Activated CD4-positive, alpha-beta T cell treated with anti-CD3 and anti-CD28 coated beads for 48 hours (primary cell): ENCODE measurements at places on chromosomes 6 and 20.

GRCh38 chr6:27275025-27275956 is 27.8 kb downstream of the PRSS16 start:
- peak; percentile 60 for DNase-seq

GRCh38 chr20:46545077-46545826 is 5.2 kb downstream of the OCSTAMP start:
- DNase-seq: peak; percentile 67

DNA sequence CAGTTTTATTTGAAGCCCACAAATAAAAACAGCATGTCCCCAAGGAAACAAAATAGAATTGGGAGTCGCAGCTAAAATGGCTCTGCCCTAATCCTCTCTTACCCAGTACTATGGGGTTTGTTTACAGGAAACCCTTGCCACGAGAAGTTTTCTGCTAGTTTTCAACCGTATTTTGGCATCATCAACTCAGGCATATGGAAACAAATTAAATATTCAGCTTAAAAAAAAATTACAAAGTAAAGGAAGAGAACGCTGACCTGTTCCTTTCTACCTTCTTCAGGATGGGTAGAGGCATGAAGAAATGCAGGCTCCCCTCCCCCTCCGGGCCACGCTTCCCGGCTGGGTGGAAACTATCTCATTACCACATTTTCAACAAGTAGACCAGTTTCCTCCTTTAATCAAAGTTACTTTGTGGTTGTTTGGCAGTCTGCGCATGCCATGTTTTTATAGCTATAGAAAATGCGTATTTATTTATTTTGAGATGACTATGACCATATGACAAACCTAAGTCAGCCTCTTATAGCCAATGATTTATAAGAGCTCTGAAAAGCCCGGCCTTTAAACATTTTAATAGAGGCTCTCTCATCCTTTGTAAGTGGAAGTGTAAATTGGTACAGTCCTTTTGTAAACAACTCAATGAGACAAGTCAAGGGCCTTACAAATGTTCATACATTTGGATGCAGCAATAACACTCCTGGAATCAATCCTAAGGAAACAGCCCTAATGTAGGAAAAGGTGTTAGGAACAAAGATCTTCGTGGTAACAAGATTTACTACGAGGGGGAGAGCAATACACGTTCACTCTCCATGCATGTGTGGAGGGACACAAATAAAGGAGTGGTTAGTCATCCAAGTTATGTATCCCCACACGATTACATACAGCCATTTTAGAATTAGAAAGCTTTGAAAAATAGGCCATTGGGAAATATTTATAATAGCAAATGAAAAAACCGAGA is 16.1 kb upstream of the ZNF217 start:
- DNase-seq: peak; percentile 86

DNA sequence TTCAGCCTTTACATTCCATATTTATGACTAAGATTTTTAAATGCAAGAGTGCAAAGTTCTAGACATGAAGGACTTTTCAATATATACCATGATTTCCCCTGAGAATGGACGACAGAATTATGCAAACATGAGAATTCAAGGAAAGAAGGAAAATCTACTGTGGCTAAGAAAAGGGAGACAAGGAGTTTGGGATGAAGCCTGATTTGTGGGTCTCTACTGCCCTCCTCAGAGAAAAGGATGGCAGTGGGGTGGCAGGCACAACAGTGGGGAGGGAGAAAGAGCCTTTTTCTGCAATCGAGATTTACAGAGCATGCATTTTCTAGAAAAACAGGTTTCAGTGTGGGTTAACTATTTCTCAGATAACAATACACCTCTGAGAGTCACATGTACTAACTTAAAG is 466.9 kb upstream of the NRSN1 start:
- no peak for DNase-seq

GRCh38 chr6:34223956-34224940 is 12.4 kb upstream of the HMGA1 start:
- DNase-seq: peak; percentile 95

- no peak for DNase-seq
These were observed 90.8 kb upstream of the ELOVL5 start for GRCh38 chr6:53439556-53439955.

- DNase-seq: no peak
These were observed 368.5 kb downstream of the ZFAND3 start for GRCh38 chr6:38187811-38188590.

DNA sequence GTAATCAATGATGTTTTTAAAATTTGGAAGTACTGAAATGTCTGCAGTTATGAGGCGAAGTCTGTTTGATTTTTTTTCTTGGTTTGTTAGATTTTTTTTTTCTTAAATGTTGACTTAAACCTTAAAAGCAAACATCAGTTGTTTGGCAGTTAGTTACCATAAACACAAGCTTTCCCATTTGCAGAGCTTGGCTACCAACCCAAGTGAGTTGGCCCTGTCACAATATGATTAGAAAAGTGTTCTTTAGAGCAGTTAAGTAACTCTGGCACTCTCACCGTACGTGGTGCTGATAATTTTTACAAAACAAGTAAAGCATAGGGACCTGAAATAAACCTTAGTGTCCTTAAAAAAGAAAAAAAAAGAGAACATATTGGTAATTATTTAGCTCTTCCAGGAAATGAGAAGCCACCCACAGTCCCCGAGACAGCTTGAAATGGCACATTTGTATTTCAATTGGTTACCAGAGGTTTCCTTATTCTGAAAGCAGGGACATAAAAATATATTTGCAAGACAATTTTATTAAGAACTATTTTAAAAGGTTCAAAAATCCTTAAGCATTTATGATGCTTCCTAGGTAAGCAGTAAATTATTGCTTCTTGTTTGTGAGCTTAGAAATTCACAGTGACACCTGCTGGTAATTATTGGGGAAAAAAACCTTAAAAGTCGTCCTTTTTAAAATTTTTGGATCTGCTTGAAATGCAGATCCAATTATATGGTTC is 3.9 kb downstream of the HEY2 start:
- no peak for DNase-seq

- DNase-seq: no peak
These were observed 102.3 kb downstream of the IYD start for GRCh38 chr6:150470960-150471665.

DNA sequence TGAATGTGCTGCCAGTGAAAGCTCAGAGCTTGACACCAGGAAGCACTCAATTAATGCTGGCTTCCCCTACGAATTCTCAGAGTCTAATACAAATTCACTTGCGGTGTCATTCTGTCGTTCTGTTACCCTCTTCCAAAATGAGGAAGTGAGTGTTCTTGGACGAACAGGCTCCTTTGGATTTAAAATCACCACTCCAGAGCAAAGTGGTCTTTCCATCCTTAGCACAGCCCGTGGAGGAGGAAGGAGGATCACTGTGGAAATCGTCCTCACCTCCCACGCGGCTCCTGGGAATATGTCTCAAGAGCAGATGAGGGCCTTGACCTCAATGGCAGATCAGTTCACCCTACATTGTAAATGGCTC is 41.7 kb downstream of the RIOK1 start:
- DNase-seq: no peak

DNA sequence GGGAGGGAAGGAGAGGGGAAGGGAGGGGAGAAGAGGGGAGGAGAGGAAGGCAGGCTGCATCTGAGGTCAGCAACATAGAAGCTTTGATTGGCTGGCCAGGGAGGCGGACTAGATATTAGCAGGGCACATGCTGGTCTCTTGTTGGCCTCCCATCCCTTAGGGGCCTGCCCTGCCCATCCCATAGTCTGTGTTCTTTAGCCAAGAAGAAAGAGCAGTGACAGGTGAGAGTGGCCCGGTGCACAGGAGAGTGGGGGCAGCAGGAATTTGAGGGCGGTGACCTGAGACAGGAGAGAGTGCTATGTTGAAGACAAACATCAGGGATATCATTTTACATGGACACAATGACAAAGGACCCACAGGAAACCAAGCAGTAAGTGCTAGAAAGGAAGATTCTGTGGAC is 413.5 kb downstream of the SYNE1 start:
- no peak for DNase-seq

DNA sequence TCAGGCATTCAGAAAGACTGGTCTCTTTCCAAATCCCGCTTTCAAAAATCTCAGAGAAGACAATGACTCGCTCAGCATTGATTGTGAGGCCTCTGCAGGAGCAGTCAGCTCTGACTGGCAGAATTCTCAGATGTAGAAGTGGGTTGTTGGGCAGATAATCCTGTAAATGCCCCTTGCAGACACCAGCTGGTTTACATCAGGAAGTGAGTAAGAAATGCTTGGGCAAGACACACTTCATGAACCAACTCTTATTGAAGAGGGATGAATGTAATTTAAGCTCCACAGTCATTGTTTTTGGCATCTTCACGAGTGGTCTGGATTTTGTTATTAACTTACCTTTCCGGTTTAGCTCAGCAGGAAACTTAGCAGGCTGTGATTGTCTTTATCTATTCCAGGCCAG is 166.6 kb downstream of the PLCB4 start:
- no peak for DNase-seq

DNA sequence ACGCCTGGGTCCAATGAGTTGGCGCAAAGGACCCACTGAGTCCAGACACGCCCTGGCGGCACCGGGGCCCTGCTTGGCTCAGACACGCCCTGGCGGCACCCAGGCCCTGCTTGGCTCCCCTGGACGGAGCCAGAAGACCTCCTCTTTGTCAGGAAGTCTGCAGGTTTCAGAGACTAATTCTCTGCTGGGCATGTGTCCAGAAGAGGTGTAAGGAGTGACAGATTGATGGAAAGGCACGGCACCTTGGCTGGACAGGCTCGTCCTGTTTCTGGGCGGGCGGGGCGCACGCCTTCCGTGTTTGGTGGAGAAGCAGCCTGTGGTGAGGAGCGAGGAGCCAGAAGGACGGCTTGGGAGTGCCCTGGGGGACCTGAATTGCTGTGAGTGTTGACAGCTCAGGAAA is 23.1 kb upstream of the DACT2 start:
- DNase-seq: no peak

DNA sequence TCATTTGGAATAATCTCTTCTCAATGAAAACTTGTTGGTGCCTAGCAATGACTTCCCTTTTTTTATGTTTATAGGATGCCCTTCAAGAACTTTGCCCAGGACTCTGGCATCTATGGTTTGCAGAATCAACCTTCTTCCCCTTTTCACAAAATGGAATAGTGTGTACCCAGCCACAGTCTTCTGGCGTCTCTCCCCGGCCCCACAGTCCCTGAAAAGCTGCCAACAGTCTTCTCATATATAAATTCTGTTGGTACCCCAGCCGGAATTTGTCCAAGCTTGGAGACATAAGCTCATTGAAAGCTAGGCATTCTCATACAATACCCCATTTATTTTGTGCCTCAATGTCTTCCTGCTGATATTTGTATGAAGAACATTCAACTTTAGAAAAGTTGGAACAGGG is 26.4 kb upstream of the MCM3 start:
- DNase-seq: no peak

GRCh38 chr6:151494235-151494935 is 568 bp downstream of the CCDC170 start:
- peak; percentile 52 for DNase-seq
